HuH-7.5 (cell line): ENCODE measurements at places on chromosomes 12 and 14.

- DNase-seq, result no peak
These were observed 82.4 kb upstream of the MYF6 start for GRCh38 chr12:80625051-80625450.

- no peak for DNase-seq
These were observed 98.7 kb upstream of the ATF1 start for GRCh38 chr12:50665170-50665569.

GRCh38 chr12:131176266-131176665 lies 222.6 kb downstream of the ADGRD1 start:
- DNase-seq, result no peak

DNA sequence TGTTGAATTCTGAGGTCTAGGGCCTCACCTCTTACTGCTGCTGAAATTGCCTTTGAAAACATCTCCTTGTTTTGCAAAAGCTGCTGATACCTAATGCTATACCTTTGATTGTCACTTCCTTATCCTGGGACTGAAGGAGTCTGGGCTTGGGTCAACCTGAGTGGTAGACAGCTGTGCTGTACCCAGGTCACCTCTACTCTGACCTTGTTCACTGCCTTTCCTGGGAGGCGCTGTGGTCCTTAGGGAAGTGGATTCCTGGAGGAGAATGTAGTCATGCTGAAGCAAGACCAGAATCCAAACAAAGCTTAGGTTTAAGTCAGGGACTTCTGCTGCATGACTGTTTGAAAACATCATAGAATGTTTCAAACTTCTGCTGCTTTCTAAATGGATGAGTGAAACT lies 191.4 kb downstream of the SNAPC1 start:
- no peak for DNase-seq

GRCh38 chr12:122964439-122965257 lies 1.6 kb downstream of the ABCB9 start:
- DNase-seq, result no peak

- DNase-seq, result no peak
These were observed 102.5 kb upstream of the MDM1 start for GRCh38 chr12:68434391-68435298.

GRCh38 chr14:24846261-24846660 lies 203.7 kb downstream of the STXBP6 start:
- DNase-seq, result no peak

GRCh38 chr14:75200451-75200850 lies 24.0 kb upstream of the TMED10 start:
- no peak for DNase-seq

GRCh38 chr12:30508205-30508967 lies 187.3 kb downstream of the IPO8 start:
- no peak for DNase-seq

DNA sequence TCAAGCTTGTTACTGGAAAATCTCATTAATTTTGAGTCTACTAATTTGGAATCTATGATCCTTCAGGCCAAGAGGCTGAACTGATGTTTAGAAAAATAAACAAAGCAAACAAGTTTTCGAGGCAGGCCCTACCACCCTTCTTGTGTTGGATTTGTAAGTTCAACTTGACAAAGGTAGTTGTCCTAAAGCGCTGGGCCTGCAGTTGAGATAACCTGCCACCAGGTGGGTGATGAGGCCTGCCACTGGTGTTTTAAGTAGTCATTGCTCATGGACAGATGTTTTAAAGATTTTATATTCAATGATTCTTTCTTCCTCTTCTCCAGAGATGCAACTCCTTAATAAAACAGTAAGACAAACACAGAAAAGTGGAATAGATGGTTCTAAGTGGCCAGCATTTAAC lies 19.4 kb downstream of the ACVRL1 start:
- DNase-seq, result peak; percentile 58

DNA sequence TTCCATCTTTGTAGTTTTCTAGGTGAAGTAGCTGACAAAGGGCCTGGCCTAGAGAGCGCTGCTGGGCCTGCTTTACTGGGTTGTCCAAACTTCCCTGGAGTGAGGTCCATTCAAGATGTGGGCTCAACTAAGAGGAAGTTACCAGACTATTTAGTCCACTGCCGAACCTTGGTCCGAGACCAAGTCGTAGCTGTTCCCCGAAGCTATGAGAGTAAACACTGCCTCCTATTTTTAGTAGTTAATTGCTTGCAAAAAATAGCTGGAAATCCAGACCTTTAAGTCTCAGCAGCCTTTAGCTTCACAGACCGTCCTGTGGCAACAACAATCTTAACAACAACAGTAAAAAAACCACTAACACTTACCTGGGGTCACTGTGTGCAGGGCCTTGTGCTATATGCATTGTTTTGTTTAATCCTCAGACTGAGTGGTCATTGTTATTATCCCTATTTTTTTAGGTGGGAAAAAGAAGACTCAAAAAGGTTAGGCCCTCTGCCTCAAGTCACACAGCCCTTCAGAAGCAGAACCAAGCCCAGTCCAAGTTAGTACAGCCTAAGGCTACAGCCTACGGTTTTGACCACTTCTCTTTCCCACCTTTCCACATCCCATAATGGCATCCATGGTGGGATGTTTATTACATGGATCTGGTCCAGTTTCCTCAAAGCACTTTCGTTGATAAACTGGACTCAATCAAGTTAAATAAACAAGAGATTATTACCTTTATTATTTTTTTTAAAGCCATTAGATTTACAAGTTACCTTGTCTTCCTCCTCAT lies 30.6 kb downstream of the SOCS2 start:
- no peak for DNase-seq

GRCh38 chr14:102202944-102203343 lies 63.2 kb downstream of the WDR20 start:
- no peak for DNase-seq

DNA sequence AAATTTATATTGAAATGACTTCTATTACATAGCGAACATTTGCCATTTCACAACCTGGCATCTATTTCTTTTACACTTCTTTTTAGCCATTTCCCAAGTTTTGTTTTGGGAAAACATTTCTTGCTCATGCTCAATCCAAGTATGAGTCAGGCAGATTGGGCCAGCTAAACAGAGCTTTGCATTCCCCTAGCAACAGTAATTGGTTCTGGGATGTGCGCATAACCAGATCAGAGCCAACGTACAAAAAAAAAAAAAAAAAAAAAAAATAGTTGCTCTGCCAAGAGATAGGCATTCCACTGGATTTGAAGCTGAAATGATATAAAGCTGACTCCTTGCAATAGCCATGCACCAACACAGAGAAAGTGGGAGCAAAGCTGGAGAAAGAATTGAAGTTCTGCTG lies 37.5 kb downstream of the PLCZ1 start:
- DNase-seq, result no peak

DNA sequence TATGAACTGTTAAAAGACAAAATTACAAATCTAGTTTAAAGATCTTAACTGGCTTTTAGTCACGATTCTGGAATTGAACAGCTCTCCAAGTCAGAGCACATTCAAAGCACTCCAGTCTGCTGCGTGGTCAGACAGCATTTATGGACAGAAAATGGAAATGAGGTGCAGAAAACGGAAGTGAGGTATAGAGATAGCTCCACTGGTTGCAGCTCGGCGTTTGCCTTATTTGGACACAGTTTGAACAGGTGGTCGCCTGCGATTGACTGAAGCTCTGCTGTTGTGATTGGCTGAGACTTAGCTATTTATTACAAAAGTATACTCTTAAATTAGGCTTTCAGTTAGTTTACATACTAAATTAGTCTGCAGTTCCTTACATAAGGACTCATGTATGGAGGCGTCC lies 28.3 kb downstream of the TRIM9 start:
- DNase-seq, result no peak

GRCh38 chr14:22819151-22819988 lies 4.1 kb upstream of the SLC7A7 start:
- no peak for DNase-seq

DNA sequence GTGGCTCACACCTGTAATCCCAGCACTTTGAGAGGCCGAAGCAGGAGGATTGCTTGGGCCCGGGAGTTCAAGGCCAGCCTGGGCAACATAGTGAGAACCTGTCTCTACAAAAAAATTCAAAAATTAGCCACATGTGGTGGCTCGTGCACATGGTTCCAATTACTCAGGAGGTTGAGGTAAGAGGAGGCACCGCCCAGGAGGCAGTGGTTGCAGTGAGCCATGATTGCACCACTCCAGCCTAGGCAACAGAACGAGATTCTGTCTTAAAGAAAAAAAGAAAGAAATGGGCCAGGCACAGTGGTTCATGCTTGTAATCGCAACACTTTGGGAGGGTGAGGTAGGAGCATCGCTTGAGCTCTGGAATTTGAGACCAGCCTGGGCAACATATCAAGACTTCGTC lies 33.5 kb downstream of the MAP1LC3B2 start:
- DNase-seq, result no peak

DNA sequence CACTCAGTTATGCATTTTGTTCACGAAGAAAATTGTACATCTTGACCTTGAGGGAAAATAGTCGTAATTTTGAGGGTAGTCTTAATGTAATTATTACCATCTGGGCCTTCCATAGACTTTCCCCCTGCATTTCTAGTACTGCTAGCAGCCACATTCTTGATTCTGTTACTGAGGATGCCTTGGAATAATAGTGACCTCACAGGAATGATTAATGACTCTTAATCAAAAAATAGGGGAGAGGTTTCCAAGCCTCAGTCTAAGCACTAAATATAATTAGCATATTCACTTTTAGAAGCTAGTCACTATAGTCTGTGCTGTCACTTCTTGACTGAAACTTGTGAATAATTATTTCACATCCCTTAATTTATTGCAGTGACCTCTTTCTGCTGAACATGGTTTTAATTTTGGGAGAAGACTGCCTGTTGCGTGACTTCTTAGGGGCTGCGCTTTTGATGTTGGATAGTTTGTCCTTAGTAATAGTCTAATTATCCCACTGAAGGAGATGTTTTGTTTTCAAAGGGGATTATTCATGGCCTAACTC lies 400.5 kb downstream of the ADAMTS20 start:
- no peak for DNase-seq

GRCh38 chr12:60997869-60998378 lies 1262.3 kb upstream of the USP15 start:
- DNase-seq, result no peak

DNA sequence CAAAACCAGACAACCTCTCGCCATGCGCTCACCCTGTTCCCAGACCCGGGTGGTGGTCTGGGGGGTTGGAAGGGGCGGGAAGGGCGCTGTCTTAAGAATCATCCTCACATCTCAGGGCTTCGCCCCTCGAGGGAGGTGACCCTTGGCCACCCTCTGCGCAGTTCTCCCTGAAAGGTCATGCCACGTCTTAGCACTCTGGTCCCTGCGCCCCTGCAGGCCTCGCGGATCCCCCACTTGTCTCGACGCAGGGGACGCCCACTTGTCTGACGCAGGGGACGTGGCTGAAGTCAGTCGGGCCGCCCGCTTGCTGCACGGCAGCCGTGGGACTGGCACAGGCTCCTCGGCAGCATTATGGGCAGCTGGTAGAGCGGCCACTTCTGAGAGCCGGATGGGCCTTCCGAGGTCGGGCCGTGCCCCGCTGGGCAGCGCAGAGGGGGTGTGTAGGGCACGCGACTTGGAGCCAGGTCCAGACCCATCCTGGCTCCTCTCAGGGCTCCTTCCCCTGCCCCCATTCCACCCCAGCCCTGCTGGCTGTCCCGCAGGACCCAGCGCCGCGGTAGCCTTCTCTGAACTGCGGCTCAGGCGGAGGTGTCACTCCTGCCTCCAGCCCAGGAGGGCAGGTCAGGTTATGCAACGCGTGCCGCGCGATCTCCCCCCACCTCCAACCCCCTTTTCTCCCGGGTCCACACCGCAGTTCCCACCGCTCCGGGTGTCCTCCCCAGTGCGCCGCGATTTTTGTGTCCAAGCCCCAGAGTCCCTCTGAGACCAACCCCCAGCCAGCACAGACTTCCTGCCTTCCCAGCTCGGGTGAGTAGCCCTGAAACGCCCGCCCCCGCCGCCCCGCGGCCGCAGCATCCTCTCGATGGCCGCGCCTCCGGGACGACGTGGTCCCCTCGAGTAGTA lies 40.9 kb upstream of the CAPRIN2 start:
- peak; percentile 47 for DNase-seq

GRCh38 chr12:113398346-113399290 lies 5.1 kb downstream of the SDS start:
- DNase-seq, result no peak

DNA sequence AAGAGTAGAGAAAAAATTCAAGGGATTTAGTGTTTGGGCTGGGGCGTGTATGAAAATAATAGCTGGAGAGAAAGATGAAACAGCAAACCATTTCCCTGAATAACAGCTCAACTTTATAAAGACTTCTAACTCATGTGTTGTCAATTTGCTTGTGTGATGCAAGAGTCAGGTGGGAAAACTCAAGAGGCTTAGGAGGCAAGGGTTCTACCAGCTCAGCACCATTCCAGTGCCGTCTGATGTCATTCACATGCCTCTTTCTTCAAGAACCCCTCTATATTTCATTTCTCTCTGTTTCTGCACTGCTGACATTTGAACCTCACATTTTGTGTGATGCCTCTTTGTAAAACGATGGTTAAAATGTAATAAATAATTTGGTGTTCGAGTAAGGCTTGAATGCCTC lies 192.2 kb downstream of the PRKD1 start:
- DNase-seq, result no peak

- peak; percentile 90 for DNase-seq
These were observed at the start of the genes FOXM1 and RHNO1 for GRCh38 chr12:2877047-2877952. TSS of gene FOXM1 (minus strand) at chr12:2877174. CDS start at chr12:2874478, 2,696 bp downstream. TSS of gene RHNO1 (plus strand) at chr12:2877223. CDS start at chr12:2885367, 8,144 bp downstream.

GRCh38 chr12:31620311-31620710 lies 29.4 kb upstream of the DENND5B start:
- DNase-seq, result peak; percentile 67

DNA sequence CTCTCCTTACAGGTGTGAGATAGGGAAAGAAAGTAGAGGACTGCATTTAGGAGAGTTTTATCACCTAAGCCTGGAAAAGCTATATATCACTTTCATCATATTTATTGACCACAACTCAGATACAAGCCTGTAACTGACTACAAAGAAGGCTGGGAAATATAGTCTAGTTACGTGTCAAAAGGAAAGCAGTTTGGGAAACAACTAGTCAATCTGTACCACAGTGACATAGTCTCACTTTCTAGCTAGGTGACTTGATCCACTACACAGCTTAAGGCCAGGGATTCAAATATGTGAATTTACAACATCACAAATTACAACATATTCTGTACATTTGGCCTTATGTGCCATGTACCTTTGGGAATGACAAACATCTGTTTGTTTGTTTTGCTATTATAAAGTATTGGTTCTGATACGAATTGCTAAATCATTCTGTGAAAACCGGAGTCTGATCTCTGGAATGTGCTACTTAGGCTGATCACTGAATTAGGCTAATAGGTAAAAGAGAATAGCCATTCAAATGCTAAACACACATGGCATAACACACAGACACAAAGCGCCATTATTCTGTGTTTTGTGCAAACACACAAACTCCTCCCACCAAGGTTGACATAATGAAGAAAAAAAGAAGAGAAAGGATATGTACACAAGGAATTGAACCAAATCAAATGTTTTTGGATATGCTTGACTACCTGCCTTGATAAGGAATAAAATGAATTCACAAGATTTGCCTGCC lies 279.8 kb downstream of the DUSP6 start:
- DNase-seq, result no peak
